ENCODE measurements at places on chromosomes 5 and 9.

DNA sequence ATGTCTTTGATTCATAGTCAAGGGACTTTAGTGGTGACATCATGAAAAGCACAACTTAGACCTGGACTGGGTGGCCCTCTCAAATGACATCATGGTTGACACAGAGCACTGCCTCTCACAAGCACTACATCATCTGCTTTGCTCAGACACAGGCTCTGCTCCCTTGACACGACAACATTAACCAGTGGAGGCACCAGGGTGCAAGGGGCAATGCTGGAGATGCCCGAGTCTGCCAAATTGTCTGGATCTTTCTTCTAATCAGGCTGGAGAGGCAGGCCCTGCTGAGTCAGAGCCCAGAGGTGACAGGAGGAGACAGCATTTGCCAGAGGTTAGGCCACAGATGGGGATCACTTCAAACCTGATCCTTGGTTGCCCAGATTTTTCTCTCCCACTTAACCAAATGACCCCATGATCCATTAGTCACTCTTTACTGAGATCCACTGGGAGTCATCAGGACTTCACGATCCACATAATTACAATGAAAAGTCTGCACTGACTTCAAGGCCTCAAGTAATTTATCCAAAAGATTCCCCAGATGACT lies 174.4 kb downstream of the SLIT3 start:
- peak; percentile 49 for DNase-seq

DNA sequence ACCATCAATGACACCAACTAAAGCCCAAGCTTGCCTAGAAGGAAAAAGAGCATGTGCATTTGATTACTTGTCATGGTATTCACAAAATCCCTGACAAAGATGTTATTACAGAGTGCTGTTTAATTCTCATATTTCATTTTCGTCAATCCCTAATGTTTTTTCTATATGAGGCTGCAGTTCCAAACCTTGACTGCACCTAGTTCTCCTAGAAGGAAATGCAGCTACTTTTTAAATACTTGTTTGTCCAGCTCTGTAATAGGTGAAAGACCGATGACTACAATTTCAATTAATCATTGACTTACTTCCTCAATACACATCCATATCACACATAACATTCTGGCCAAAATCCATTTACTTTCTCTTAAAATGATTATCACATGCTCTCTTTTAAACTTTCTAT lies 28.1 kb downstream of the CEMIP2 start:
- DNase-seq: no peak

- no peak for DNase-seq
These were observed 50.2 kb downstream of the PSMB7 start for GRCh38 chr9:124365036-124365435.

DNA sequence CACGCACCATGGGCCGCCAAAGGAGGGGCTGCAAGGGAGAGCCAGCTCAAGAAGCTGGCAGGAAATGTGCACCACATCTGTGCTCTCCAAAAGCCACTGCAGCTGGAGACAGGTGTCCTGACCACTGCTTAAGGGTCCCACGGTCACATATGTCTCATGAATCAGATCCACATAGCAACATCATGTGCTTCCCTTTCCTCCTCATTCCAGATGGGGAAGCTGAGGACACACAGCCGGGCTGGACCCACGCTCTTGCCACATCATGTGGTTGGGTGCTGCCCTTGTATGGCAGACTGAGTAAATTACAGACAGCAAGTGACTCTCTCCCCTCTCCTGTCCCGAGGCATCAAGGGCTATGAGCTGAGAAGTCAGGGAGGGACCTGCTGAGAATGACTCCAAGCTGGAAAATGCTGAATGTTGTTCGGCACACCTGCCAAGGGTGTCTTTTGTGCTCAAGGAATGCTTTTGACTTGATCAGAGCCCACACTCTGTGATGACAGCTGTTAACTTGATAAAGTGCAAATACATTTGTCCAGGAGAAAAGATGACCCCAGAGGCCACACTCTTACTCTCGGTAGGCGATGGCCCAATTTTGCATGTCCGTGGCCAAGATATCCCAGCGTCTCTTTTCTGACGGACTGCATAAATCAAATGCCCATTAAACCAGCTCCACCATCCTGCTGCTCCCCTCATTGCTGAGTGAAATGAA lies 58.2 kb downstream of the NSUN2 start:
- no peak for DNase-seq

DNA sequence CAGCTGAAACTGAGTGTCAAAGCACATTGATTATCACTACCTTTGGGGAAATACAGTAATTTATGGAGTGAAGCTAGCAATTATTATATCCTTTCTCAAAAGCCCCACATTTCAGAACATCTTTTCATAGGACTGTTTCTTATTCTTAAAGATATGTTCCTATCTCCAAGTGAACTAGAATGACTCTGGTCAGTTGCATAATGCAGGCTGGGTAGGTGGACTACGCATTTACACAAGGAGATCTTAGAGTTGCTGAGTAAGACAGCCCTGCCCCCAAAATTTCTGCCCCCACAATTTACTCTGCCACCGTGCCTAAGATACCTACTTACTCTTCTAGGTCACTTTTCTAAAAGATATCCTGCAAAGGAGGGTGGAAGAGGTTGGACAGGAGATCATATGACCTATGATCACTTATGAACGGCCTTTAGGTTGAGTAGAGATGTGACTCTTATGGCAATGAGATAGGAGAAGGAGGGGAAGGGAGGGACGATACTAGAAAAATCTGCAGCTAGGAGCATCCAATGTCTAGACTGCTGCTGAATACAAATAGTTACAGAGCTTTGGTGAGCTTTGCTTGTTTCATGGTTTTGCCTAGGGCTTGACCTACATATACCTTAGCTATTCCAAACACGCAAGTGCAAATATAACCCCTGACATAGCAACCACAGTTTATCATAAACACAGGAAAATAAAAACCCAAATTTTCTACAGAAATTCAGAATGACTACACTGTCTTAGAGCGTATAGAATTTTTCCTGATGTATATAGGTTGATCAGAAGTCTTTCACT lies 121.7 kb downstream of the GLIS3 start:
- no peak for DNase-seq

DNA sequence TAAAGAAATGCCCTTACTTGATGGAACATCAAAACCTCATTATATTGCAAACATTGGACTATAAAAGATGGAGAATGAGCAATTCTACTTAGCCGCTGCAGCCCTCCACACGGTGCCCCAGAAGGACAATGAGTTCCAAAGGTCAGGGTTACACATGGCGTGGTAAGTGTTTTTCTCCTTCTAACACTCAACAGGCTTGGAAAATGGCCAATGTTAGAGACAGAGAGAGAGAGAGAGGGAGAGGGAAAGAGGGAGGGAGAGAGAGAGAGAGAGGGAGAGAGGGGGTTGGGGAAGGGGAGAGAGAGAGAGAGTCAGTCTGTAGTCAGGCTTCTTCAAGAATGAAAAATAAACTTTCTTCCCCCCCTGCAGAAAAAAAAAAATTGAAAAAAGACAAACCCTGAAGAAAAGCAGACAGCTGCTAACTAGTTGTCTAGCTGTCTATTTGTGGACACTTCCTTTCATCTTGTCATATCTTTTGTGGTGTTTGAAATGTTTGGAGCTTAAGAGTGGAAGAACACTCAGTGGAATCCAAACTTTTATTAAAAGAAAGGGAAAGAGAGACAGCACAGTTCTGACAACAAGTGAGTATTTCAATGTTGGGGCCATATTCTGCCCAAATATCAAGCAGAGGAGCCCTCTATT lies 324.8 kb downstream of the TMEM38B start:
- no peak for DNase-seq

DNA sequence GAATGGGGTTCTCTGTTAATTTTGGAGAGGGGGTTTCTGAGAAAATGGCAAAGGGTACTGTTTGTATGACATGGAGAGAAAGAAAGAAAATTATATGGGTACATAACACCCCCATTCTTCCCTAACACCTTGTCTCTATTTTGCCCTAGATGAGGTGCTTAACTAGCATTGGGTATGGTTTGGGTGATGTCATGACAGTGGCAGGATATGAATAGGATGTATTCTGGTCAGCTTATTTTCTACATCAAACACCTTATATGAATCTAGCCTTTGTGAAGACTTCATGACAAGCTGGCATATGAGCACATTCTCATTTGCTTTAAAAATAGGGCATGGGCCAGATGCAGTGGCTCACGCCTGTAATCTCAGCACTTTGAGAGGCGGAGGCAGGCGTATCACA lies 58.6 kb downstream of the LNPEP start:
- no peak for DNase-seq

DNA sequence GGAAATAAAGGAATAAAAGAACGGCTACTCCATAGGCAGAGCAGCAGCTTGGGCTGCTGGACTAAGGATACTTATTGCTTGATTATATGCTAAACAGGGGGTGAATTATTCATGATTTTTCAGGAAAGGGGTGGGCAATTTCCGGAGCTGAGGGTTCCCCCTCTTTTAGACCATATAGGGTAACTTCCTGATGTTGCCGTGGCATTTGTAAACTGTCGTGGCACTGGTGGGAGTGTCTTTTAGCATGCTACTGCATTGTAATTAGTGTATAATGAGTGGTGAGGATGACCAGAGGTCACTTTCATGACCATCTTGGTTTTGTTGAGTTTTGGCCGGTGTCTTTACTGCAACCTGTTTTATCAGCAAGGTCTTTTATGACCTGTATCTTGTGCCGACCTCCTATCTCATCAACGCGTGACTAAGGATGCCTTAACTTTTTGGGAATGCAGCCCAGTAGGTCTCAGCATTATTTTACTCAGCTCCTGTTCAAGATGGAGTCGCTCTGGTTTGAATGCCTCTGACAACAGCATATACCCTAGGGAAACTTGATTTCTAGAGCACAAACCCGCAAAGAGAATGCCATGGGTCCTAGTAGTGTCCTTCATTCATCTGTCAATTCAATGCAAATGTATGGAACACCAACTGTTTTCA lies 47.8 kb upstream of the PWWP2A start:
- DNase-seq: no peak
